ENCODE measurements at places on chromosomes 1 and 21. TPM values are rescaled to one million over a fixed set of nuclear protein-coding genes. Genes with fewer than 3 reads are reported as not detected.

The TCHH gene
- 0.10 TPM for total RNA-seq

The TCEA3 gene
- total RNA-seq: not detected

The AXDND1 gene
- total RNA-seq: not detected

The UTS2 gene
- not detected for total RNA-seq

The KRTAP12-2 gene
- total RNA-seq: not detected

The SPRR1A gene
- total RNA-seq: not detected
